NCI-H1930 (cell line): ENCODE measurements at places on chromosomes 4 and X.

GRCh38 chr4:2962614-2963174, 512 bp downstream of the NOP14 start:
- peak; percentile 46 for DNase-seq

- no peak for DNase-seq
Observed at GRCh38 chr4:152559641-152560040, 23.7 kb upstream of the FBXW7 start.

DNA sequence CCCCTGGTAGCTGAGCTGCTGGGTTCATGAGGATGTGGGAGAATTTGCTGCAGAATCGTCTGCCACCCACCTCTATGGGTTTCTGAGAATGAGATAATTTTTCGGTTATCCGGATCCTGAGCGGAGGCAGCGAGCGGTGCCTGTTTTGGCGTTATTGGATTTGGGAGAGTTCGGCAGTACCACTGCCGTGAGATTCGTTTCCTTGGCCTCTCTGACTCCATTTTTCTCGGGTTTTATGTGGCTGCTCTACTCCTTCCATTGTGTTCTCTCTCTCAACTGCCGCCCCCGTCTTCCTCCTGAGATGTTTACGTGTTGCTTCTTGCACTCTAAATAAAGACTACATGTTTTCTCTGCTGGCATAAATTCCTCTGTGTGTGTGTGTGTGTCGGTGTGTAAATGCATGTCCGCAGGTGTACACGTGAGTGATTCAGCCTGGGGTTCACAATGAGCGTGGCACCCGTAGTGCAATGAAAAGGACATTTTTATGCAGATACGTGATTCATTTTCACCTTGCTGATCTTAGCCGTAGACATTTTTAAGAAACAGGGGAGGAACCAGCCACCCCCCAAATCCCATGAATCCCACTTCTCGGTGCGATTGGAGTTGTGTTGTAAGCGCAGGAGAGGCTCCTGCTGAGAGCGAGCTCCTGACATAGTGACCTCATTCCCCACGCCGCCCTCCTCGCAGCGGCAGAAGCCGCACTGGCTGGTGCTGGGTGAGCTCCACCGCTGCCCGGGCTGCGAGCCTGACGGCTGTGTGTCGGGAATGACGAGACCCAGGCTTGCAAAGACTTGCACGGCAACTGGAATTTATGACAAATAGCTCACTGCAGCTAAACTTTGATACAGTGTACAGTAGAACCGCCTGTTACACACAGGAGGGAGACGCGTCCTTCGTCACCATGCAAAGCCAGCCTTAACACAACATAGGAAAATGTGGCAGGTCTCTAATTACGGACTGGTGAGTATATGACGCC, 82.2 kb downstream of the STOX2 start:
- DNase-seq: no peak

GRCh38 chr4:139710073-139710472, 44.5 kb downstream of the MGST2 start:
- no peak for DNase-seq

- DNase-seq: peak; percentile 68
Observed at GRCh38 chr4:75289914-75290582, 224.2 kb downstream of the RCHY1 start.

DNA sequence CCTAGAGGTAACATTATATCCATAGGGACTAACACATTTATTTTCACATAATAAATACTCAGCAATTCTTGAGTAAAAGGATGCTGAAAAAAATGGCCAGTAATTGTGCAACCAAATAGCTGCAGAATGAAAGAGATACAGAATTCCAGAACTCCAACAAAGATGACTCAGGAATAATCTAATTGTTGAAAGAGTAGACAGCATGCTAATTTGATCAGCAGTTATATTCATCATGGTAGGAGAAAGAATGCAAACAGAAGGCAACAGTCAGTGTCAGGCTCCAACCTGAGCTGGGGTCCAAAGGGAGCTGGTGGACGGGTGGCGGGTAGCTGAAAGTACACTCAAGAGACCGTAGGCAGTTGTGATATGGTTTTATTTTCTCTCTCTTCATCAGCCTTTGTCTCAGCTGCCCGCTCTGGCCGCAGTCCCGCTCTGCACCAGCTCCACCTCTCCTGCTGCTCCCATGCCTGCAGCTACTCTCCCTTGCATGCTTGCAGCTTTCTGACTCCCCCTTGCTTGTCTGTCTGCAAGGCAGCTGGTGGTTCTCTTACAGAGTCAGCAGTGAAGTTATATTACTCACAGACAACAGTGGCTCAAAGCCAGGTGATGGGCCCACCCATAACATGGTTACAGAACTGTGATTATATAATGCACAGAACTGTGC, 1150.1 kb downstream of the STIM2 start:
- DNase-seq: no peak

- DNase-seq: no peak
Observed at GRCh38 chr4:8376361-8377102, 64.0 kb downstream of the ACOX3 start.

- DNase-seq: no peak
Observed at GRCh38 chr4:135548711-135549110, 1347.1 kb upstream of the PABPC4L start.

GRCh38 chrX:144592036-144592435, 655.3 kb upstream of the SPANXN1 start:
- DNase-seq: no peak

- DNase-seq: no peak
Observed at GRCh38 chr4:7063362-7063761, 4.5 kb downstream of the GRPEL1 start.

DNA sequence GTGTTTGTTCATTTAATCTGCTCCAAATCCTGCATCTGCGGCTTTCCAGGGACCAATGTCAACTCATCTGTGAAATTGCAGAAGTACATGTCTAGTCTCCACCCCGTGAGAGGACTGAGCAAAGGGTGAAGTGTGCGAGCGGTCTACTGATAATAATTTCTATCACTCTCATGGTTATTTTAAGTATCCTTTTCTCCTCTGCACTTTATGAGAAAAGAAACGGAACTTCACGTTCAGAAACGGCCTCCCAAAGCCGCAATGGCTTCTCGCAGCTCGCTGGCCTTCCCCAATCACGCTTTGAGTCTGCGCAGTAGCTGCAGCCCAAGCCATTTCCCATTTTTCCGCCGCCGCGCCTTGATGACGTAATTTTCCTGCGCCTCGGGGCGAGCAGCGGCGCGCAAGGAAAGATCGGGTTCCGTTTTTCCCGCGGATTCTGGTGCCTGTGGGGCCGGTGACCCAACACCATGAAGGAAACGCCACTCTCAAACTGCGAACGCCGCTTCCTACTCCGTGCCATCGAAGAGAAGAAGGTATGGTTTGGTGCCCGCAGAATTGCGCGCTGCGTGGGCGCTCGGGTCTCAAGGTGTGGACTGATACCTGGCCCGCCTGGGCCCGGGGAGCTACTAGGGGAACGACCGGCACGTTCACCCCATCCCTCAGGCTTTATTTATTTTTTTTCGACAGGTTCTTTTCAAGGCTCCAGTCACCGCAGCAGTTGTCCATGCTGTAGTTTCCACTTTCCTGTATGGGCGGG, at the start of gene EXOSC9:
EXOSC9 (plus strand) TSS at position 363 of the 754 bp plus-strand sequence; CDS start at position 465, 102 bp downstream.
- peak; percentile 90 for DNase-seq

DNA sequence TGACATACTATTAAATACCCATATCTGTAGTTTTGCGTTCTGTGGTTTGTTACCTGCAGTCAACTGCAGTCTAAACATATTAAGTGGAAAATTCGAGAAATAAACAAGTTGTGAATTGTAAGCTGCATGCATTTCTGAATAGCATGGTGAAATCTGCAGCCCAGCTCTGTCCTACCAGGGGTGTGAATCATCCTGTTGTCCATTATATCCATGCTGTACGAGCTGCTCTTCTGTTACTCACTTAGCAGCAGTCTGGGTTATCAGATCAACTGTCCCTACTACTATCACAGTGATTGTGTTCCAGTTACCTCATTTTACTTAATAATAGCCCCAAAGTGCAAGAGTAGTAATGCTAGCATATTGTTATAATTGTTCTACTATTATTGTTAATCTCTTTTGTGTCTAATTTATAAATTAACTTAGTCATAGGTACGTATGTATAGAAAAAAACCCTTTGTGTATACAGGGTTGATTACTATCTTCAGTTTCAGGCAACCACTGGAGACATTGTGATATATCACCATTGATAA, 173.7 kb upstream of the FAT4 start:
- DNase-seq: no peak

DNA sequence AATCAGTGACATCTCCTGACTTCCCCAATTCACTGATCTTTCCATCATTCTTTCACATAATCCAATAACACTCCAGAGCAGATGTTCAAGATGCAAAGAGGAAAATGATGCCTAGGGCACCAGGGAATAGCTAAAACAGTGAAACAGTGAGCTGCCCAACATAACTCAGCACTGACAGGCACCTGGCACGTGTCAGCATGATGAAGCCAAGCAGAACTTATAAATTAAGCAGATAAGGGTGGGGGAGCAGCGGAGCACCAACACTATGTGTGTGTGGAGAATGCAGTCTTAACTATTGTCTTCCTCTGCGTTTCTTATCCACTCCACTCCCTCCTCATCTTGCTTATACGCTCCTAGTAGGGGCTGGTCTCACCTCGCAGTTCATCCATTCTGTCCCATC, 89.4 kb downstream of the AMMECR1 start:
- DNase-seq: no peak

- DNase-seq: no peak
Observed at GRCh38 chr4:174948826-174949225, 30.7 kb downstream of the ADAM29 start.

- no peak for DNase-seq
Observed at GRCh38 chrX:148381603-148382002, 118.8 kb upstream of the AFF2 start.

DNA sequence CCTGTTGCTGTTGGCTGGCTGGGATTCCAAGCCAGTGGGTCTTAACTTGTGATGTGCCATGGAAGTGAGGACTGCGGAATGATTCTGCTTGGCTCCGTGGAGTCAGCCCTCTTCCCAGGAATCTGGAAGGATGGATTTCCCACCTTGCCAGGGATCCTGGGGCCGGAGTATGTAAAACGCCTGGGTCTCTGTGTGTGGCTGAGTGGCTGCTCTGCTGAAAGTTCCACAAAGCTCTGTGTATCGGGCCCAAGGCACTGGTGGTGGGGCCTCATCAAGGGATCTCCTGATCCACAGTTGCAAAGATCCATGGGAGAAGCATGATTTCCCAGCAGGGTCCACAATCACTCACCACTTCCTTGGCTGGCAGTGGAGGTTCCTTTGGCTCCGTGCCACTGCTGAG, 24.1 kb upstream of the TMEM271 start:
- no peak for DNase-seq

GRCh38 chrX:42704454-42704853, 73.5 kb downstream of the PPP1R2C start:
- DNase-seq: no peak

- no peak for DNase-seq
Observed at GRCh38 chrX:49082271-49082871, 2.7 kb upstream of the WDR45 start.
